Fibroblast of skin of back (primary cell): ENCODE measurements at places on chromosomes 7 and 10.

DNA sequence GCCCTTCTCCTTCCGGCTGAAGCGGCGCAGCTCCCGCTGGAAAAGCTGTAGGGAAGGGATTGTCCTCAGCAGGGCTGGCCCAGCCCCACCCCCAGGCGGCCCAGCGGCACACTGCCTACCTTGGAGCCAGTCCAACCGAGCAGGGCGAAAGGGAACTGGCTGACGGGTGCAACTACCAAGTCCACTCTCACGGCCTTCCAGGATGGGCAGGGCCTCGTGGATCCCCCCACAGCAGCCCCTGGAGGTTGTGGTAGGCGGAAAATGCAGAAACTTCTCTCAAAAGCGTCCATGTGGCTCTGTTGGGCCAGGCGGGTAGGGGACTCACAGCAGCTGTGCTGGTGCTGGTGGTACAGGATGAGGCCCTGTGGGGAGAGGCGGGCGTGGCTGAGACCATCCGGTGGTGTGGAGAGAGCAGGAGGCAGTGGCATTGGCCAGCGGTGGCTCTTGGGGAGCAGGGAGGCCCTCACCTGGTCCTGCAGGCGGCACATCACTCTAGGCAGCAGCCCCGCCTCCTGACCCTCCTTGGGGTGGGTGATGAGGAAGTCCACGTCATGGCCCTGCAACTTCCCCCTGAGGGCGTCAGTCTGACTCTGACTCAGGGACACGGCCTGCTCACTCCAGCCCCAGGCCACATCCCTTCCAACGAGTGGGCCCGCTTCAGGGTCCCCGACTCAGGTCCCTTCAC lies 8.4 kb upstream of the PGAM2 start:
- peak; percentile 61 for DNase-seq

GRCh38 chr10:69835875-69836730 lies 34.4 kb downstream of the COL13A1 start:
- no peak for DNase-seq

- DNase-seq, result peak; percentile 50
Measured at GRCh38 chr10:113666682-113667252, 2.9 kb upstream of the NRAP start.

DNA sequence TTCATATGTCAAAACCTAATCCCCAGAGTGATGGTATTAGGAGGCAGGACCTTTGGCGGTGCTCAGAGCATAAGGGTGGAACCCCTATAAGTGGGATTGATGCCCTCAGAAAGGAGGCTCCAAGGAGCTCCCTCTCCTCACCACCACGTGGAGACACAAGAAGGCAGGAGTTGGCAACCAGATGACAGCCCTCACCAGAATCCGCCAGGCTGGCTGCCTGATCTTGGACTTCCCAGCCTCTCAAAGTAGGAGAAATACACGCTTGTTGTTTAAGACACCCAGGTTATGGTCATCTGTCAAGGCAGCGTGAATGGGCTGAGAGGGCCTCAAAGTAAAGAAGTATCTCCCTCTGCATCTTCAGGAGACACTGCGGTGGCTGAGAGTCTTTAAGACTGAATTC lies 187.7 kb downstream of the TNS3 start:
- no peak for DNase-seq

GRCh38 chr7:55247428-55247827 lies 117.7 kb upstream of the LANCL2 start:
- peak; percentile 47 for DNase-seq

- DNase-seq, result no peak
Measured at GRCh38 chr7:33093266-33093665, 15.9 kb downstream of the RP9 start.

GRCh38 chr7:69412331-69413146 lies 185.7 kb upstream of the AUTS2 start:
- peak; percentile 91 for DNase-seq

GRCh38 chr7:110564246-110564645 lies 526.7 kb upstream of the LRRN3 start:
- DNase-seq, result no peak

DNA sequence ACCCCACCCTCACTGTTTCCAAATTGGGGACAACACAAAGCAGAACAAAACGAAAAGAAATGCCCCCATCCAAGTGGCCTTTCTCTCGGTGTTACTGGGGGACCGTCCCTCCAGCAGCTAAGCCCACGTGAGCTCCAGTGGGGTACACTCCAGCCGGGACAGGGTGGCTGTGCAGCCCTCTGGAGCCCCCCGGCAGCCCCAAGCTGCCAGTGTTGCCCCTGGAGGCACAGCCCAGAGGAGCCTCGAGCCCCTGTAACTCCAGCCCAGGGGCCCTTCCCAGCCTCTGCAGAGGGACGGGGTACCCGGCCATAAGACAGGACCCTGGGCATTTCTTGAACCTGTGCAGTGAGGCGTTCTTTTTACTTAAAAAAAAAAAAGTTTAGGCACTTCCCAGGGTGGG lies 124.5 kb upstream of the KCTD7 start:
- no peak for DNase-seq

DNA sequence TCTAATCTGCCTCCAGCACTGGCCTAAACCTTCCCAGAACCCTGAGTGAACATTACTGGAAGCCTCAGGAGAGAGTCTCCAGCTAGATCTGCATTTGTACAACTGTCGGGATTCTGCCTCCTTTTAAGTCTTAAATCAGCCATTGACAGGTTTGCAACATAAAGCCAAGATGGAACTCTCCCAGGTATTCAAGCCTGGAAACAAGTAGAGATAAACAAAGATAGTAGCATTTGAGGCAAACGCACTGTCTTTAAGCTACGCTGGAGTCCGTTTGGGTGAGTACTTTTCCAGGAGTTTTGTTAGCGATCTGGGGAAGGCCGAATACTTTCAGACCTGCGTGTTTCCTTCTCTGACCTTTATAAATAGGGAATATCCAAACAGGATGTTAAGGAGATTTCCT lies 317.2 kb upstream of the FZD8 start:
- DNase-seq, result peak; percentile 1

DNA sequence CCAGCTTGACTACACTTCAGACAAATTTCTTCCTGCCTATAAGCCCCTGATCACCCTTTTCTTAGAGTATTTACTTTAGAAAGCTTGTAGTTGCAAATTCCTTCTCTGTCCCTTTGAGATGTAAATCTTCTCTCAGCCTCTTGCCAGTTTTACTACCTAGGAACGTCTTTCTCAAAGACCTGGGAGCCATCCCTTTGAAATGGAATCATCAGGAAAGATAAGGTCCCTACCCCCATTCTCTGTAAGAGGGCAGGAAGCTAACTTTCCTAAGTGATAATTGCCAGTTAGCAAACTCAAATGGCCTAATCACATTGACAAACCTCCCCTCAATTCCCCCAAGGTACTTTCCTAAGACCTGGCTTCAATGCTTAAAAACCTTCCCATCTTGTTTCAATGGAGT lies 304.5 kb downstream of the MDFIC start:
- no peak for DNase-seq

DNA sequence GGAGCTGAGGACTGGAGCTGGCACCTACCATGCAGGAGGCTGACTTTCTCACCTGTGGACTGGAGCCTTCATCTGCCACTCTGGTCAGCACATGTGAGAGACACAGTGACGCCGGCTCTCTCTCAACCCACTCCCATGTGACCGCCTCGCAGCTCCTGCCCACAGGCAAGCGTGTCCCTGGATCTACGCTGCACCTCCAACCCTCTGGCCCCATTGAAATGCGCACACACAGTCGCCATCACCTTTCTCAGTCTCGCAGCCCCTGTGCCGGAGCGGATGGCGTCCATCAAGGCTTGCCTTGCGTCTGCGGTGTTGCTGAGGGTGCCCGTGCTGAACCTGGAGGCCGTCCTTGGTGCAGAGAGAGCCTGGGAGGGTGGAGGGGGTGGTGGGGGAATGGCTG lies 242.2 kb upstream of the GRB10 start:
- no peak for DNase-seq
